ENCODE measurements at places on chromosomes 6 and 20.

- DNase-seq: peak; percentile 27
These were observed 53.6 kb upstream of the TRERF1 start for GRCh38 chr6:42505385-42505718.

- no peak for DNase-seq
These were observed 65.6 kb upstream of the RREB1 start for GRCh38 chr6:7042056-7042653.

- DNase-seq: no peak
These were observed 28.7 kb downstream of the FGD2 start for GRCh38 chr6:37033819-37034795.

DNA sequence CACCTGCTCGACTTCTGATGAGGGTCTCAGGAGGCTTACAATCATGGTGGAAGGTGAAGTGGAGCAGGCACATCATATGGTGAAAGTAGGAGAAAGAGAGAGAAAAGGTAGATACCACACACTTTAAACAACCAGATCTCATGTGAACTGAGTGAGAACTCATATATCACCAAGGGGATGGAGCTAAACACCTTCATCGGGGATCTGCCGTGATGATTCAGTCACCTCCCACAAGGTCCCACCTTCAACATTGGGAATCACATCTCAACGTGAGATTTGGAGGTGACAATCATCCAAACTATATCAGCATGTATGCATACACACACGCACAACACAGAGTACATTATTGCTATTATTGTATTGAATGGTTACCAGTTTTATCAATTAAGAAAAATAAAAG, 453.3 kb upstream of the NRSN1 start:
- no peak for DNase-seq

DNA sequence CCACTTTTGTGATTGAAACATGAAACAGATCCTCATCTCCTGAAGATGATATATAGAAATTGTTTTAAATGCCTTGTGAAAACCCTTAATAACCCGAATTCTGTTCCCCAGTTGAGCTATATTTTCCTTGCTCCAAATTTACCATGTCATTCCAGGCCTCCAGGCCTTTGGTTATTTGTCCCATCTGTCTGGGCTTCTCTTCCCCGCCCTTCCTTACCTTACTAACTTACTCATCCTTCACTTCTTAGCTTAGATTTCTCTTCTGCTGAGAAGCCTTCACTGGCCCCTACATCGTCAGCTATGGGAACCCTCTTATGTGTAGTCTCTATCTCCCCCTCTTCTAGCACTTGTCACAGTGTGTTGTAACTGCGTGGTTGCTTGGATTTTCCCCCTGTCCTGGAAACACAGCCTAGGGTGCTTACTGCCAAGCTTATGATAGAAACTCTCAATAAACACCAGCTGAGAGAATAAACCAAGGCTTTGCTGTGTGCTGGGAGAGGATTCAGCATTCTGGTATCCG, 68.6 kb downstream of the SGK1 start:
- DNase-seq: no peak

DNA sequence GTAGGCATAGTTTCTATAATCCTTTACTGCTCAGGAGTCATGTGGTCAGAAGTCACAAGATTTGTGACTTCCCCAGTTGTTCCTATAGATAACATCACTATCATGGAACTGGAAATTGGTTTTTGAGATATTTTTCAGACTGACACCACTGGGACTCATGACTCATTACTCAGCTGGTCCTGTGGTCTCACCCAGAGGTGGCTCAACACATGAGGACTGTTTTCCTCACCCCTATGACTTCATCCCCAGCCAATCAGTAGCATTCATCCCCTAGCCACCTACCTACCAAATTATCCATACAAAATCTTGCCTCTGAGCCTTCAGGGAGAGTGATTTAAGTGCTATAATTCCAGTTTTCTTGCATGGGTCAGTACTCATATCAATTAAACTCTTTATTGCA, 1217.7 kb downstream of the EPHA7 start:
- DNase-seq: no peak

GRCh38 chr6:45532721-45533210, 155.0 kb upstream of the SUPT3H start:
- no peak for DNase-seq

GRCh38 chr6:154266560-154267099, 90.0 kb downstream of the IPCEF1 start:
- DNase-seq: no peak

DNA sequence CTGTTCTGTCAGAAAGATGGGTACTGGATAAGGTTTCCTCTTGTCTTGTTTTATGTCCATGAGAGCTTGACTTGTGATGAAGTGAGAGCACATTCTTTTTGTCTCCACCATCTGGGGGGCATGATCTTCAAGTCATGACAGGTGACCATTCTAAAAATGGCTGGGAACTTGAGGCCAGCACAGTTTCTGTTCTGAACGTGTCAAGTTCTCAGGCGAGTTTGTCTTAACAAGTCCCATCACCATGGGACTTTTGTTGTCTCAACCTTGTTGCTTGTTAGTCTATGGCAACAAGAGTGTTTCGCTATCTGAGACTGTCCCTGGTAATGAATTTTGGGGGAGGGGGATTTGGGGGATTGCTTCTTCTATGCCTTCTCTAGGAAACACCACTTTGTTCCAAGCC, 25.6 kb upstream of the ENPP4 start:
- DNase-seq: no peak

- DNase-seq: peak; percentile 95
These were observed 93.7 kb upstream of the PRDM1 start for GRCh38 chr6:105992315-105992961.

- peak; percentile 71 for DNase-seq
These were observed 55.0 kb upstream of the KCNK16 start for GRCh38 chr6:39377539-39377950.

DNA sequence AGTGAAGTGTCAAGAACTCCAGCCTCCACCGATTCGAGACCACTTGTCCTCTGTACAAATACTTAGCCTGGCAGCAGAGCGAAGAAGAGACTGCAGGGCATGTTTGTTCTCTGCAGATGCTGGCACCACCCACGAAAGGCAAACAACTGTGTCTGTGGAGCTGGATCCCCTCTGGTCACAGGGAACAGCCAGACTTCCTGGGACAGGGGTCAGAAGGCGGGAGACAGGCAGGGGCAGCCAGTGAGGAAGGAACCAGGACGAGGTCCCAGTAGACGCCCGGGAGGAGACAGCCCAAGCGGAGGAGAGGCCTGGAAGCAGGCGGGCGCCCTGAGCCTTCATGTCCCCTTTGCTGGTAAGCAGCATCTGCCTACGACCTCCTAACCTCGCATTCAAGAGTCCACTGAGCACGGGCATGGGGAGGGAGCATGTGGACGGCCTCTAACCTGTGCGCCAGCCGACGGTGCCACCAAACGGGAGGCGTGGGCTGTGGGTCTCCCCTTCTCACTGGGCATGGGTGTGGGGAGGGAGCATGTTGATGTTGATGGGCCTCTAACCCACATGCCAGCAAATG, 265.5 kb downstream of the DLL1 start:
- no peak for DNase-seq

DNA sequence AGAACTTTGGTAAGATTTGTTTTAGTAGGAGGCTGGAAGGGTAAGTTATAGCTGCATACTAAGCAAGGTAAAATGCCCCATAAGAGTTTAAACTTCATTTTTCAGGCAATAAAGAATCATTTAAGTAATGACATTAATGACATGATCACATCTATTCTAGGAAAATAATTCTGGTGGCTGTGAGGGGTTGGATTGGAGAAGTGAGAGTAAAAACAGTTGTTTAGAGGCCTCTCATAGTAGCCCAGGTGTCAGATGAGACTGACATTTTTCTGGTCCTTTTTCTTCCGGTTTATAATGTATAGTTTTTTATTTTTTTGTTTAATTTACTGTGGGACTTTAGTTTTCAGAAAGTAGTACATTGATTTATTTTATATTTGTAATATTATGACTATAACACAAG, 40.8 kb downstream of the ITCH start:
- no peak for DNase-seq

GRCh38 chr20:17499041-17499440, 32.1 kb downstream of the BFSP1 start:
- DNase-seq: peak; percentile 24

- DNase-seq: no peak
These were observed 134.4 kb downstream of the OR2B2 start for GRCh38 chr6:27777614-27778355.

DNA sequence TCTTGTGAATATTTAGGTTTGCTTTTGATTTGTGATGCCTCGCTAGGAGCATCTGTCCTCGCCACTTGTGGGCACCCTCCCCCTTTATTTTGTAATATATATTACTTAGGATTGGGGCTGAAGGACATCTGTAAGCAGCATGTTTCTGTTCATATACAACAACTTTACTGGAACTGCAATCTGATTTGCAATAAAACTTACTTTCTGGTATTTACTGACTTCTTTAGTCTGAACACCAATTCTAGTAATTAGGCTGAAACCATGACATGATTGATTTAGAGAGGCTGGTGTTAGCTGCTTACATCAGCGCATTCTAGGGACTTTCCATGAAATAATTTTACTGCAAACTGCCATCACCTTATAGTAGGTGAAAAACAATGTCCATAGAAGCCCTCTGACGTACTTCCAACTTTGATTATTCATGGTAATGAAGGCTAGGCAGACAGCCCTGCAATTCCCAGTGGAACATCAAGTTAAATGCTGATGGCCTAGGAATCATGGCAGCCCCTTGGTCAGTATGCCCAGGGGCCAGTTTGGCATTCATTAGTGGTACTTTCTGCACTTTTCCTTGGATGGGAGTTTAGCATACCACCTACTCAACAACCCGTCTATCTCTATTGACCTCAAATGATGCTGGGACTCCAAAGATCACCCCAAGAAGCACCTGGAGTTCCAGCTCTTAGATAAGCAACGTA, 132.9 kb upstream of the MCHR2 start:
- no peak for DNase-seq

- no peak for DNase-seq
These were observed 82.8 kb downstream of the KIF13A start for GRCh38 chr6:17904491-17905120.

DNA sequence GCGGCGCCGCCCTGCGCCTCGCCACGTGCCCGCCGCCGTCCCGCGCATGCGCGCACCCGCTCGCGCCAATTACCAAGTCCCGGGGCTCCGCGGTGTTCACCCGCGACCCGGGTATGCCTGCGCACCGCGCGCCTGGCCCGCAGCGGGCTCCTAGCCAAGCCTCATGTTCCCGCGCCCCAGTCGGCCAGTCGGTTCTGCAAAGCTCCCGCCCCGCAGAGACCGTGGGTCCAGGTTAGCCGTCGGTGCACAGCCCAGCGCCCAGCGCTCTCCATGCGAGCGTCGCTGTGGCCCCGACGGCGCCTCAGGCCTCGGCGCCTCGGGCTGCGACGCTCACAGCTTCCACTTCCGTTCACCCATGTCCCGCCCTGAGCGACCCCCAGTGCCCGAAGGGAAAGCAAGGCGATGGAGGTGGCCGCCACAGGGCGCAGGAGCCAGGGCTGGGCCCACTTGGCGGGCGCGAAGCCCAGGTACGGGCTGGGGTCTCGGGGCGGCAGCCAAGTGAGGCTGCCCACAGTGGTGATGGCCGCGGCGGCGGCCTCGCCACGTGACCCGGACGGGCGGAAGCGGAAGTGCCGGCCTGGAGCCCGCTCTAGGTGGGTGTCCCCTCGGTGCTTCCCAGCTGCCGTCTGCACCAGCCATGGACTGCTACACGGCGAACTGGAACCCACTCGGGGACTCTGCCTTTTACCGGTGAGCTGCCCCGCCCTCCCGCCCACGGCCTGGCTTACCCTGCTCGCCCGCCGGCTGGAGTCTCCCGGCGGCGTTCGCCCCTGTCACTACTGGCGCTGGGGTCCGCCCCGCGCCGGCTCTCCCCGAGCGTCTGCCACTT, at the start of the genes PCED1A and VPS16:
PCED1A (minus strand) TSS at position 518 of the 829 bp plus-strand sequence. CDS start 743 bp downstream, outside the sequence.
VPS16 (plus strand) TSS at position 608 of the 829 bp plus-strand sequence; CDS start at position 638, 30 bp downstream.
- peak; percentile 97 for DNase-seq

- DNase-seq: peak; percentile 2
These were observed 21.3 kb downstream of the NPEPL1 start for GRCh38 chr20:58713801-58714339.

DNA sequence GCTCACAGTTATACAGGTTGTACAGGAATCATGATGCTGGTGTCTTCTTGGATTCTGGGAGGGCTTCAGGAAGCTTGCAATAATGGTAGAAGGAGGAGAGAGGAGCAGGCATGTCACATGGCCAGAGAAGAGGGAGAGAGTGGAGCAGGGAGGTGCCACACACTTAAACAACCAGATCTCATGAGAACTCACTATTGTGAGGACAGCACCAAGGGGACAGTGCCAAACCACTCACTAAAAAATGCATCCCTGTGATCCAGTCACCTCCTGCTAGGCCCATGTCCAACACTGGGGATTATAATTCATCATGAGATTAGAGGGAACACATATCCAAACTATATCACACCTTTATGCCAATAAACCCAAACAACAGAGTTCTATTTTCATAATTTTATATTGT, 67.2 kb downstream of the TRDN start:
- DNase-seq: no peak

DNA sequence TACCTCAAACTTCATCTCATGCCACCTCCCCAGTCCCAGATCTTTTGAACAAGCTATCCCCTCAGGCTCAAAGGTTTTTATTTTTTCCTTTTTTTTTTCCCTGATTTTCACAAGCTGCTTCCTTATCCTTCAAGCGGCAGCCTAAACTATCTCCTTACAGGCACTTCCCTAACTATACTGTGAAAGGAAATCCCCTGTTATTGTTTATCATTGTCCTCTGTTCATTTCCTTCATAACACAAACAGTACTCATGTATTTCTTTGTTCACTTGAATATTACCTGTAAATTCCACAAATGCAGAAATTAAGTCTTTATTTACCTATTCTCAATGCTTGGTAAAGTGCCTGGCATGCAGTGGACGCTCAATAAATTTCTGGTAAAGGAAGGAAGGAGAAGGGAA, 48.9 kb downstream of the ME1 start:
- DNase-seq: no peak

- DNase-seq: no peak
These were observed 112.4 kb downstream of the HDGFL1 start for GRCh38 chr6:22681761-22682160.

GRCh38 chr20:15814911-15815310, 758.3 kb downstream of the KIF16B start:
- no peak for DNase-seq

DNA sequence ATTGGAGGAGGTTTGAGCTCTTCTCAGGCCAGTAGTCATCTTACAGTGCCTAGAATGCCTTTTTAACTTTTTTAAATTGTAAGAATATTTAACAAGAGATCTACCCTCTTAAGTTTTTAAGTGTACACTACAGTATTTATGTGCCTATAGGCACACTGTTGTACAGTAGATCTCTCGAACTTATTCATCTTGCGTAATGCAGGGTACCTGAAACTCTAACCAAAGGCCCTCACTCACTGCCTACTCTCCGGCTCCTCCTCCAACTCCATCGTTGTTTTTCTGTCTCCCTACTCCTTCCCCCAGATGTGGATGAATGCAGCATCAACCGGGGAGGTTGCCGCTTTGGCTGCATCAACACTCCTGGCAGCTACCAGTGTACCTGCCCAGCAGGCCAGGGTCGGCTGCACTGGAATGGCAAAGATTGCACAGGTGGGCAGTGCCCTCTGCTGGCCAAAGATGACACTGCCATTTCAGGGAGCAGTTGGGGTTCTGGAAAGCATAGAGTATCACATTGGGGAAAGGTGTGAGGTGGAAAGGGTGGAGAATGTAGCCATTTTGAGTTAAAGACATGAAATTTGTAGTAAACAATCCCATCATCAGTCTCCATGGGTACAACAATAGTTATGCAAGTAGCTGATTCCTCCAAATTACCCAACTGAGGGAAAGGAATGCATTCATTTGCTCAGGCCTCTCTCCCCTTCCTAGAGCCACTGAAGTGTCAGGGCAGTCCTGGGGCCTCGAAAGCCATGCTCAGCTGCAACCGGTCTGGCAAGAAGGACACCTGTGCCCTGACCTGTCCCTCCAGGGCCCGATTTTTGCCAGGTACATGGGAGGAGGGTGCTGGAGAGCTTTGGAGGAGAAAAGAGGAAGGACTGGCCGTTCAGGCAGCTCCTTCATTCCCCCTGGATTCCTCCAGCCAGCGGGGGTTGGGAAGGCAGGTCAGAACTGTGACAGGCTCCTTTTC, 18.4 kb upstream of the ZNF76 start:
- peak; percentile 80 for DNase-seq
